ENCODE measurements at places on chromosomes 5 and 9.

- DNase-seq, result no peak
Measured at GRCh38 chr5:56302027-56302426, 68.9 kb upstream of the ANKRD55 start.

DNA sequence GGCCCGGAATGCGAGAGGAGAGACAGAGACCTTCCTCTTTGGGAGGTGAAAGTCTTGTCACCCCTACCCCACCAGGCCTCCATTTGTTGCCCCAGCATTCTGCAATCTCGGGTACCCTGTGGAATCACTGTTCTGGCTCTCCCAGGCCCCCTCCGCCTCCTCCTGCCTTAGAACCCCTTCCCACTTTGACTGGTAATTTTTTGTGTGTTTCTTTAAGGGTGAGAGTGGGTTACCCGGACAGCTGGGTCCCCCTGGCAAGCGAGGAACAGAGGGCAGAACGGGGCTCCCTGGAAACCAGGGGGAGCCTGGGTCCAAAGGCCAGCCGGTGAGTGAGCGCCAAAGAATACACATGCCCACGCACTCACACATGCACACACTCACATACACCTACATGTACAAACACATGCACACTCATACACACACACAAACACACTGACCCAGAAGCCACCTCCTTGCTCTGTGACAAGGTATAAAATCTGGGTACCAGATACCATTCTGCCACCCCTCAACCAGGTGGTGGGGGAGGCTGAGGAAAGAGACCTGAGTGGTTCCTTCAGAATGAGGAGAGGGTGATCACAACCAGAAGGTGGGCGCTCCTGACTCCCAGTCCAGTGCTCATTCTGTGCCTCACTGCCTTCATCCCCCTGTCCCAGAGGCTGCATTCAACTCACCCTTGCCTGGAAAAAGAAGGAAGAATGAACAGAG lies 30.9 kb upstream of the ORM1 start:
- DNase-seq, result no peak

GRCh38 chr9:23215688-23216087 lies 610.4 kb downstream of the ELAVL2 start:
- DNase-seq, result no peak

DNA sequence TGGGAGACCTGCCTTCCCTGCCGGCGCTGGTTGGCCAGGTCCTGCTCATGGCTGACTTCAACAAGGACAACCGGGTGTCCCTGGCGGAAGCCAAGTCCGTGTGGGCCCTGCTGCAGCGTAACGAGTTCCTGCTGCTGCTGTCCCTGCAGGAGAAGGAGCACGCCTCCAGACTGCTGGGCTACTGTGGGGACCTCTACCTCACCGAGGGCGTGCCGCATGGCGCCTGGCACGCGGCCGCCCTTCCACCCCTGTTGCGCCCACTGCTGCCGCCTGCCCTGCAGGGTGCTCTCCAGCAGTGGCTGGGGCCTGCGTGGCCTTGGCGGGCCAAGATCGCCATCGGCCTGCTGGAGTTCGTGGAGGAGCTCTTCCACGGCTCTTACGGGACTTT lies 10.6 kb downstream of the DIPK1B start:
- no peak for DNase-seq

All from fibroblast of skin of left quadriceps (primary cell).